ENCODE measurements at places on chromosomes 7 and 10.

DNA sequence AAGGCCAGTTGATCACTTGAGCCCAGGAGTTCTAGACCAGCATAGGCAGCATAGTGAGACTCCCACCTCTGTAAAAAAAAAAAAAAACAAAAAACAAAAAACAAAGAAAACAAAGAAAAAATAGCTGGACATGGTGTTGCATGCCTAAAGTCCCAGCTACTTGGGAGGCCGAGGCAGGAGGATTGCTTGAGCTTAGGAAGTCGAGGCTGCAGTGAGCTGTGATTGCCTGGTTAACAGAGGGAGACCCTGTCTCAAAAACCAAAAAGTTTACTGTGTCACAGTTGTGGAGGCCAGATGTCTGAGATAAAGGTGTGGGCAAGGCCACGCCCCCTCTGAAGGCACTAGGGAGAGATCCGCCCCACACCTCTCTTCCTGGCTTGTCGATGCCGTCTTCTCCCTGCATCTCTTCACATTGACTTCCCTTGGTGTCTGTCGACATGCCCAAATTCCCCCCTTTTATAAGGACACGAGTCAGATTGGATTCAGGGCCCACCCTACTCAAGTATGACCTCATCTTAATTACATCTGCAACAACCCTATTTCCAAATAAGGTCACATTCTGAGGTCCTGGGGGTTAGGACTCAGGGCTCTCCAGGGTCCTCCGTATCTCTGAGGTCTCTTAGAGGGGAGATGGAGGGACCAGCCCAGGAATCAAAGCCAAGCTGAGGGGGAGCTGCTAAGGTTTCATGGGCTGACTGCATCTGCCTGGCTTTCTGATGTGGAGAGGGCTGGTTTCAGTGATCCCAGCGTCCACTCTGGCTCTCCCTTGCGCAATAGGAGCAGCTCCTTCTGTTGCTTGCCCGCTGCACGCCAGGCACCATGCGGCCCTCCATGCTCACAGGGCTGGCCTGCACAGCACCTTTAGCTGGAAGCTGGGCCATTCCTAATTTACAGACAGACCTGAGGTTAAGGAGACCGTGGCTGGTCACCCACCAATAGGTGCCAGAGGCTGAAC lies 23.1 kb downstream of the AGAP3 start:
- DNase-seq = no peak

GRCh38 chr7:116708861-116709260 lies 36.9 kb downstream of the MET start:
- no peak for DNase-seq

- no peak for DNase-seq
Observed at GRCh38 chr10:125007436-125007835, 65.5 kb downstream of the ZRANB1 start.

- DNase-seq = no peak
Observed at GRCh38 chr10:108592956-108593355, 1330.4 kb downstream of the XPNPEP1 start.

DNA sequence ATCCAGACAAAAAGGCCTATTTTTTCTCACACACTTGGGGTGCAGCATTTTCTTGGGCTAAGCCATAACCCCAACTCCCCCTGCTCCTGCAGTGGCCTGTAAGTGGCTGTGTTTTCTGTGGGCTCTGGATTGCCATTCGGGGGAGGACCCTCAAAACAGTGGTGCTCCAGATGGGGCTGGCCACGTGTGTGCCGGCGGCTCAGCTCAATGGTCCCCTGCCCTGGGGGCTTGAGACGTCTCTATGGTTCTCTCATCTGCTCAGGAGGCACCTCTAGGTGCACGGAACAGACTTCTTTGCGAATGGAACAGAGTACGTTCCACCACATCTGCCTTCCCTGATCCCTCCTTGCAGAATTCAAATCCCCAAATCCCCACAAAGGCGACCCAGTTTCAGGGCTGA lies 250.0 kb upstream of the SHH start:
- DNase-seq = no peak
